ENCODE measurements at places on chromosomes 3 and 15.

- no peak overlapping the region for H3K27ac ChIP-seq
- no peak overlapping the region for H3K4me3 ChIP-seq
- no peak for DNase-seq
- peaks cover 10% of the 10 kb centered on the region for H3K4me1 ChIP-seq
These were observed 51.2 kb downstream of the MYH15 start for GRCh38 chr3:108459225-108459624.

DNA sequence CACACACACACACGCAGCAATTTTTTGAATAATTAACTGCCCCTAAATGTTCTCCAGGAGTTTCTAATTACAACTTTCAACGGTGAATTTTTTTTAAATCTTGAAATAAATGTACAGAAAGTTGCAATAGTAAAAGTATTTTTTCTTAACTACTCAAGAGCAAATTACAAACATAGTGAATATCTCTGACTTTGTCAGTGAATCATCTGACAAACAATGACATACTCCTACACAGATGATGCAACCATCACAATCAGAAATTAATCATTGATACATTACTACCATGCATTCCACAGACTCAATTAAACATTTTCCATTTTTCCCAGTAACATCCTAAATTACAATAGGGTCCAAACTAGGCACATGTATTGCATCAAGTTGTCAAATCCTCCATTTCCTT, 597.3 kb downstream of the NAALADL2 start:
- no peak overlapping the region for H3K4me3 ChIP-seq
- no peaks in the 10 kb centered on the region for H3K36me3 ChIP-seq
- no peak overlapping the region for H3K27ac ChIP-seq
- no peaks in the 10 kb centered on the region for H3K27me3 ChIP-seq
- DNase-seq = no peak
- H3K4me1 ChIP-seq = no peaks in the 10 kb centered on the region

- no peak overlapping the region for H3K4me3 ChIP-seq
- H3K27ac ChIP-seq = peak overlapping the region; percentile 82
- no peaks in the 10 kb centered on the region for H3K27me3 ChIP-seq
- H3K4me1 ChIP-seq = peaks cover 36% of the 10 kb centered on the region
- DNase-seq = no peak
These were observed 73.3 kb upstream of the PYGO1 start for GRCh38 chr15:55661428-55661827.

- no peak overlapping the region for H3K4me3 ChIP-seq
- H3K27ac ChIP-seq = no peak overlapping the region
- peaks cover 25% of the 10 kb centered on the region for H3K27me3 ChIP-seq
- H3K4me1 ChIP-seq = no peaks in the 10 kb centered on the region
- DNase-seq = no peak
These were observed 21.3 kb downstream of the PLA2G4E start for GRCh38 chr15:41999290-42000285.

- H3K36me3 ChIP-seq = no peaks in the 10 kb centered on the region
- peak overlapping the region; percentile 18 for H3K27ac ChIP-seq
- peaks cover 23% of the 10 kb centered on the region for H3K4me1 ChIP-seq
- no peak for DNase-seq
- no peak overlapping the region for H3K4me3 ChIP-seq
These were observed 366.5 kb downstream of the GAP43 start for GRCh38 chr3:115989684-115990421.

GRCh38 chr3:106826791-106827311, 550.4 kb upstream of the CCDC54 start:
- no peak for DNase-seq
- H3K4me3 ChIP-seq = no peak overlapping the region
- H3K27ac ChIP-seq = peak overlapping the region; percentile 86
- H3K36me3 ChIP-seq = peaks cover 8% of the 10 kb centered on the region
- H3K27me3 ChIP-seq = no peaks in the 10 kb centered on the region

GRCh38 chr3:175777495-175777894, 918.4 kb downstream of the NAALADL2 start:
- H3K4me1 ChIP-seq = peaks cover 29% of the 10 kb centered on the region
- H3K36me3 ChIP-seq = no peaks in the 10 kb centered on the region
- H3K27ac ChIP-seq = no peak overlapping the region
- H3K4me3 ChIP-seq = no peak overlapping the region
- no peak for DNase-seq

DNA sequence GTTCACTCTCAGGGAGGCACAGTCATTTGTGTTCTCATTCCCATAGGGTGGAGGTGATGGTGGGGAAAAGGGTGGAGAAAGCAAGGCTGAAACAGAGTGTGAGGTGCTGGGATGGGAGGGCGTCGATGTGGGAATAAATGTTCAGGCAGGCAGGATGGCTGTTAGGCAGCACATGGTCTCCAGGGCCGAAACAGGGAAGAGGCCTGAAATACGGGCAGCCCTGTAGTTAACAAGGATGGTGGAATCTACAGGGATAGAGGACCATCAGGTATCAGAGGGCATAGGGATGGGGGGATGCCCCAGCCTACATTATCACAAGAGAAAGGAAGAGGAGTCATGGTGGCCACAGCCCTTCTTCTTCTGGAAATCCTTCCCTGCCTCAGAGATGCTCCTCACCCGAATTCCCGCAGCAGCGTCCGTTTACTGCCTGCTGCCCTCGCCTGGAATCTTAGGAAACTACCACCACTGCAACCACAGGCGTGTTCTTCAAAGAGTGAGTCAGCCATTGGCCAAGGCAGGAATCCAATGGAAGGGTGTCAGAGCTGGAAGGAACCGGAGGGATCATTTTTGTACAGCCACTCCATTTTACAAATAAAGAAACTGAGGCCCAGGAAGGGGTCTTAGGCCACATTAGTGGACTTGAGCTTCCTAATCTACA, 49.7 kb upstream of the POMGNT2 start:
- H3K4me1 ChIP-seq = peaks cover 27% of the 10 kb centered on the region
- no peaks in the 10 kb centered on the region for H3K36me3 ChIP-seq
- no peak overlapping the region for H3K4me3 ChIP-seq
- DNase-seq = peak; percentile 60
- H3K27ac ChIP-seq = no peak overlapping the region
- peaks cover 49% of the 10 kb centered on the region for H3K27me3 ChIP-seq

GRCh38 chr3:41674449-41674848, 287.5 kb downstream of the ULK4 start:
- no peak overlapping the region for H3K27ac ChIP-seq
- no peak for DNase-seq
- H3K4me1 ChIP-seq = peaks cover 6% of the 10 kb centered on the region
- H3K4me3 ChIP-seq = no peak overlapping the region
- H3K27me3 ChIP-seq = no peaks in the 10 kb centered on the region

All from mesothelial cell of epicardium (in vitro differentiated cells).